ENCODE measurements at places on chromosomes 12 and 14.

DNA sequence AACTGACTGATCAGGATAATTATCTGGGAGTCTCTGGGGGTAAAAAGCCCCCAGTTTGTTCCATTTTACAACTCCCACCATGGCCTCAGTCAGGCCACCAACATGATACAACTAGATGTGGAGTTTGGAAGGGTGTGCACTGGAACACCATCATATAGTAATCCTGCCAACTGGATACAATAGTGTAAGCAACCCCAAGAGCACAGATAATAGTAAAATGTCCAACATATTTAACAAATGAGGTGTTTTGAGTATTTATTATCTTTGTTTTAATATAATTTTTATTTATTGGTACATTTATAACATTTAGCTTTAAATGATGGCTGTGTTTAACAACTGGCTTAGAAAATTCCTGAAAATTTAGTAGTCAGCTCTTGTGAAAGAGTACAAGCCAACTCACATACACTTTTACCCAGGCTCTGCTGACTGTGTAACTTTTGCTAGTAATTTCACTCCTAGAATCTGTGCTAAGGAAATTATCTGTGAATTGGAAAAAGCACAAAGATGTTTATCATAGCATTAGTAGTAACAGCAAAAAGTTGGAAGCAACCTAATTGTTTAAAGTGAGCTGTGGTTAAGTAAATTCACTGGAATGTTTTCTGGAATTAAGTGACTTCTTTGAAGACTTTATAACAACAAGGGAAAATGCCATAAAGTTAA, 196.8 kb downstream of the RAD51B start:
- no peak for DNase-seq

- DNase-seq, result no peak
These were observed 533.7 kb downstream of the RPS29 start for GRCh38 chr14:49052521-49052920.

DNA sequence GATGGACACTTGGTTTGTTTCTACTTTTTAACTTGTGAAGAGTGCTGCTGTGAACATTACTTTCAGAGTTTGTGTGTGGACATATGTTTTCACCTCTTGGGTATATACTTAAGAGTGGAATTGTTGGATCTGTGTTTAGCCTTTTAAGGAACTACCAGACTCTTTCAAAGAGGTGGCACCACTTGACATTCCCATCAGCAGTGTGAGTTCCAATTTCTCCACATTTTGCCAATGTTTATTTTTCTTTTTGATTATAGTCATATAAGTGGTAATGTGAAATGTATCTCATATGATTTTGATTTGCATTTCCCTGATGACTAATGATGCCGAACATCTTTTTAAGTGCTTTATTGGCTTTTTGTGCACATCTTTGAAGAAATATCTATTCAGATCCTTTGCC, 44.8 kb downstream of the ARHGAP5 start:
- DNase-seq, result no peak

- DNase-seq, result no peak
These were observed 135.7 kb downstream of the TMEM132C start for GRCh38 chr12:128402486-128403243.

DNA sequence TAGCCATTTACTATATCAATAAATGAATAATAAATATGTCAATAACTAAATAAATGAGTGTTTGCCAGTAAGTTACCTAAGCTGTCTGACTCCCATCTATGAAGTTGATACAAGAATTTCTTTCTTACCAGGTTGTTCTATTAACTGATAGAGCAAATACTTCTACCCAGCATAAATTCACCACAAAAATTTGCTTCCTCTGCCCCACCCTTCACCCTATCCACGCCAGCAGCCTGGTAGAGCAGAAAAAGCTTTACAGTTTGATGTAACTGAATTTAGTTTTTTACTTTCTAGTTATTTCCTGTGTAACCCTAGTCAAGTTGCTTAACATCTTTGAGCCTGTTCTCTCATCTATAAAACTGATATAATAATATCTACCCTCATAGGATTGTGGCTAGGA, 94.9 kb upstream of the SLC16A7 start:
- DNase-seq, result no peak

DNA sequence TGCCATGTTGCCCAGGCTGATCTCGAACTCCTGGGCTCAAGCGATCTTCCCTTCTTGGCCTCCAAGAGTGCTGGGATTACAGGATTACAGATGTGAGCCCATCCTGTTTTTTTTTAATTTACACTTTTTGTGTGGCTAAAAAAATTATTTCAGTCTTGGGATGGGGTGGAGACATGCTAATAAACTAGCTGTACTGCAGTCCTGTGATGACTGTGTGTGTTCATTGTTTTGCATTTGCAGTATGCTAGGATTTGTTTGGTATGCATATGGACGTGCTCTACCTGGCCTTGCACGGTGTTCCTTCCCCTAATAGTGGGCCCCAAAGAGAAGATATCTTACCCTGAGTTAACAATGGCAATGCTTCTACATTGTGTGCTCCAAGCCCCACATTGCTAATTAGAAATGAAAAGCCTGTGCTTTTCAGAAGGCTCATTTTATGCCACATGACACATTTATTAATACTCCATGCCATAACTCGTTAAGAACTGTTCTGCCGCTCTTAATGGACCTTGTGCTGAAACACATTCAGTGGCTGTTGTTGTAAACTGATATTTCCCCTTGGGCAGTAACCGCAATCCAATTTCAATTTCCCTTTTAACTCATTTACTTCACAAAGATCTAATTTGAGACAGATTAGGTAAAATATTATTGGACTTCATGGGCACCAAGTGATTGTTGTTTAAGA, 86.4 kb downstream of the SCN8A start:
- DNase-seq, result no peak

DNA sequence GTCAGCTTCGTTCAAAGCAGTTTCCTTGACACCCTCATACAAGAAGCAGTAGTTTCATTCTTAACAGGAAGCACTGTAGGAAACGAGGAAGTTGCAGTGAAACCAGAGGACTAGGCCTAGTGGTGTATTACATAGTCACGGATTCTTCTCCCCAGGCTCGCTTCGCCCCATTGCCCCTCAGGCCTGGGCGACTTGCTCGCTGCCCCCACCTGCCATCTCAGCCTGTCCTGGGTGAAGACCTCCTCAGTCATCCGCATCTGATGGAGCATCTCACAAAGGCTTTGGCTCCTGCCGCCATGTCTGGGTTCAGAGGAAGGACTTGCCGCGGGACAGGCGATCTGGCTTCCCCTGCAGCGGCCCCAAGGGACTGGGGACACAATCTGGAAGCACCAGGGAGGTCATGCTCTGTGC, 93.5 kb downstream of the LMNTD1 start:
- DNase-seq, result no peak

GRCh38 chr12:50110762-50111351, 1.2 kb upstream of the COX14 start:
- peak; percentile 84 for DNase-seq

DNA sequence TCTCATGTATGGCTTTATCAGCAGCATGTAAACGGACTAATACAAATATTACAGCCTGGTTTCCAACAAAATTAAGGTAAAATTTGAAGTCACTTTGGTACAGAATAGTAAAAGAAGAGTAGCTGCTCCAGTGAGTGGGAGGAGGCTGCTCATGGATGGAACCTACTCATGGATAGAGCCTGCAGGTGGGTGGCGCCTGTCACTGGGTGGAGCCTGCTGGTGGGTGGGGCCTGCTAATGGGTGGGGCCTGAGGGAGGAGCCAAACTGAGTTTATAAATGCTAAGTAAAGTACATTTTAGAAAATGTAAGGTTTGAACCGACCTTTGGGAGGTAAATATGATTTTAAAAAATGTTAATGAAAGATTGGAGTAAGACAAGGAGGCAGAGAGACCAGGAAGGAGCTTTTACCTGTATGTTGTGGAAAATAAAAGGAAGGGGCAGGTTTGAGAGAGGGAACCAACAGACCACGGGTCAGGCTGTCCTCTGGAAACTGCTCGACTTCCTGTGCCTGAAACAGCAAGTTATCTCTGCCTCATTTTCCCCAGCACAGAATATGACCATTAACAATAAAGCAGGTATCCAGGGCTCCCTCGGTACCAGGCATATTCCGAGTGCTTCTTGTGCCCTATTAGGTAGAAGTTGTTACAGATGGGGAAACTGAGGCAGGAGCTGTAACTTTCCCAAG, 55.9 kb upstream of the SEL1L start:
- no peak for DNase-seq

GRCh38 chr14:81219759-81220579, 790 bp downstream of the GTF2A1 start:
- no peak for DNase-seq

- DNase-seq, result peak; percentile 37
These were observed 972 bp downstream of the SAMD4A start for GRCh38 chr14:54567639-54568561.

DNA sequence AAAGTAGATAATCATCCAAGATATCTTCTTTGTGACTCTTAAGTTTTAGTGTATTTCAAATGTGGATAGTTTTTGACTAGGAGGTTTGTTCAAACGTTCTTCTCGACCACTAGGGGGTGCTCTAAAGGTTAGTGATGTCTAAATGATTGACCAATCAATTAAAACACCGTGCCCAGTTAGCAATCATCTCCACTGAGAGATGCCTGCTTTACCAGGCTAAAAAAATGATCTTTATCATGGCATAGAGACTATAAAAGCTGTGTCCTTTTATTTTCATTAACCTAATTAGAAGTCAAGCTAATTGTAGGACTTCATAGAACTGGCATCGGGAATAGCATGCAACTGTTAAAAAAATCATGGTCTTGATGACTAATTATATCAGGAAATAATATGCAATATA, 153.9 kb downstream of the PRKCH start:
- no peak for DNase-seq
